ENCODE measurements at places on chromosomes 1 and 21. TPM values are rescaled to one million over a fixed set of nuclear protein-coding genes. Genes with fewer than 3 reads are reported as not detected.
A peak's percentile ranks its signal among the peaks of the same experiment; 100 is the strongest.

The LCE1B gene
- total RNA-seq, result not detected

The MEX3A gene
- 3.0 TPM for total RNA-seq

DNA sequence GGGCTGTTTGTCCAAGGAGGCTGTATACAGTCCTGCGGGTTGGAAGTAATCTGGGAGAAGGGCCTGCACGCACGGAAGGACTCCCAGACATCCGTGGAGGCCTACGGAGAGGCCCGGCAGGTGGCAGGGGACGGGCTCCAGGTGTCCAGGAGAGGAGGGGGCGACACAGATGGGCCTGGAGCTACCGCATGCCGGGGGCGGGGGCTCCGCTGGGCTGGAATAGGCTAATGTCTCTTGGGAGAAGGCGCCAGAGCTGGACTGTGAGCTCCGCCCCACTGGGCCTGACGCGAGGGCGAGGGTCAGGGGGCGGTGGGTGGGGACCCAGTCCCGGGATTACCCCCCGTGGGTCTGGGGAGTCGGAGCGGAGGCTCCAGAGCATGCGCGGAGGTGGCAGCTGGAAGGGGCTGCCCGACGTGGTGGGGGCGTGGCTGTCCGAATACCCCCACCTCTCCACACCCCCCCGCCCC lies 659 bp downstream of the AGO1 start:
- DNase-seq, result peak; percentile 54

DNA sequence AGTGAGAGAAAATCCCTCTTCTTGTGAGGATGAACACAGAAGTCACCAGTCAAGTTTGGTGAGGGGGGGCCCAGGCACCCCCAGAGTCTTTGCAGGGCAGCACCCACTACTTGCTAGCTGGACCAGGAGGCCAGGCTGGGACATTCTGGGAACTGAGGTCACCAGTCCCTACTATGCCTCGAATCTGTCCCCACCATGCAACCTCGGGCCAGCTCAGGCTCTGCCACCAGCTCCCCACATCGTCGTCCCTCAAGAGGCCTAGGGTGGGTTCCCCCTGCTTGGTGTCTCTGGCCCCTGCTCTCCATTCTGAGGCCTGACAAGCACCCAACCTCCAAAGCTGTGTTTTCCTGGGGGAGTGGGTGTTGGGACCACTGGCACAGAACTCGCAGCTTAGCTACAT lies 22.2 kb upstream of the ZNF678 start:
- DNase-seq, result no peak

GRCh38 chr1:226950871-226951270 lies 10.8 kb downstream of the COQ8A start:
- DNase-seq, result no peak

DNA sequence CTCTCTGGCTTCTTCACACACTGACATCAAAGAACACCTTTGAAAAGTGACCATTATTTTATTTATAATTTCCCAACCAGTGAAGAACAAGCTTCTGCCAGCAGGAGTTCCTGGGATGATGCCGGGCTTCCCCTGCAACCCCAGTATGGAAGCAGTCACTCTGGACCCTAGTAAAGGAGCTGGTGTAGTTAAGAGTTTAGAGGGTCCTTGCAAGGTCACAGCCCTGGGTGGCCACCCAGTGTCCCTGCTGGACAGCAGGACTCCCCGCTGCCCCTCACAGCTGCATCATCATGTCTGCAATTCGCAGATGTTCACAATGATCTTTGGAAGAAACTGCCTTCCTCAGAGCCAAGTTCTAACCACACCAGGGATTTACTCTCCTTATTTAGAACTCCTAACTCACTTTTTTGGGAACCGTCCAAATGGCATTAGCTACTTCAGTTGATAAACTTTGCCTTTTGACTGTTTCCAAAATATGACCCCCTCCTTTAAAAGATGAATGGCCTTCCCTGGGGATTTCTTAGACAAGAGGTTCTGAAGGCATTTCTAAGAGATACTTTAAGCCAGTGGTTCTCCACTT lies 90.6 kb downstream of the HIVEP3 start:
- no peak for DNase-seq

GRCh38 chr1:103058391-103058790 lies 49.9 kb downstream of the COL11A1 start:
- DNase-seq, result no peak

DNA sequence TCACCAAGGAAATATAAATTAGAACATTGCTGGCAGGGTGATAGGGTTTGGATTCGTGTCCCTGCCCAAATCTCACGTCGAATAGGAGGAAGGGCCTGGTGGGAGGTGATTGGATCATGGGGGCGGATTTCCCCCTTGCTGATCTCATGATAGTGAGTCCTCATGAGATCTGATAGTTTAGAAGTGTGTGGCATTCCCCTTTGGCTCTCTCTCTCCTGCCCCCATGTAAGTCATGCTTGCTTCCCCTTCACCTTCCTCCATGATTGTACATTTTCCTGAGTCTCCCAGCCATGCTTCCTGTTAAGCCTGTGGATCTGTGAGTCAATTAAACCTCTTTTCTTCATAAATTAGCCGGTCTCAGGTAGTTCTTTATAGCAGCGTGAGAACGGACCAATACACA lies 60.6 kb downstream of the VPS26C start:
- no peak for DNase-seq

DNA sequence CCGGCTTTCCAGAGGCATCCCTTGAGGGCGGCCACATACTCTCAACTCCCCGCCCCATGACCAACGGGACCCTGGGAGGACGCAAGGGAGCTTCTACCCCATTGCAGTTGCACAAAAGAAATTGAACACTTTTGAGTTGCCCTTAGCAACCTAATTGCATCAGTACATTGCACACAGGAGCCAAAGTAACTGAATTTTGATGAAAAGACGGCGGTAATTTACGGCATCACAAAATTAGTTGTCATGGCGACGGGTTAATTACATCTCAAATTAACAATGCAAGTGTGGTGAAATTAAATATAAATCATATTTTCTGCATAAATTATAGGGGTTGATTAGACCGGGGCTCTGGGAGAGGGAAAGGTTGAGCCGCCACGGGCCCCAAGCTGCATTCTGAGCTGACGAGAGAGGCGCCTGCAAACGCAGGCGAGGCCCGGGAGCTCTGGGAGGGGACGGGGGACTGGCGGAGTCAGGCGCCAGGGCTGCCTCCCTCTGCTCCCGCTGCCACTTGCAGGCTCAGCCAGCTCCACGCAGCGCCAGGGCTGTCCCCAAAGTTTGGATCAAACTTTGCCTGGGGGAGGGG lies 61.4 kb downstream of the CASZ1 start:
- no peak for DNase-seq

GRCh38 chr1:244653439-244654107 lies 647 bp downstream of the DESI2 start:
- no peak for DNase-seq

- DNase-seq, result no peak
These were observed 11.1 kb upstream of the MIA3 start for GRCh38 chr1:222606757-222607156.
